ENCODE measurements at places on chromosomes 2 and 18.

DNA sequence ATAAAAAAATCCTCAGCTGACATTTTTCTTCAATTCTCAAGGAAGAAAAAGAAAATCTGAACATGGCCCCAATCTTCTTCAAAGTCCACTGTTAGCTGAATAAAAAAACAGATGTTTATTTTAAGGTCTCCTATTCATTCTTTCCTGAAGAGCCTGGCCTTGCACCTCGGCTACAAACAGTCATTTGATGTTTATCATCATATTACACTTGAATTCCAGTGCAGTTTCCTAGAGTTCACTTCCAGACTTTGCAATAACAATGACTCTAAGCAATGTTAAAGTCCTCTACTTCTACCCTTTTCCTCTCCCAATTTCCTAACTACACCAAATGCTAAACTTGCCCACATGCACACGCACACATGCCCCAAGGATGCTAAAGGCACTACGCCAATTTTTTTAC, 70.1 kb downstream of the NOL10 start:
- no peak for DNase-seq

DNA sequence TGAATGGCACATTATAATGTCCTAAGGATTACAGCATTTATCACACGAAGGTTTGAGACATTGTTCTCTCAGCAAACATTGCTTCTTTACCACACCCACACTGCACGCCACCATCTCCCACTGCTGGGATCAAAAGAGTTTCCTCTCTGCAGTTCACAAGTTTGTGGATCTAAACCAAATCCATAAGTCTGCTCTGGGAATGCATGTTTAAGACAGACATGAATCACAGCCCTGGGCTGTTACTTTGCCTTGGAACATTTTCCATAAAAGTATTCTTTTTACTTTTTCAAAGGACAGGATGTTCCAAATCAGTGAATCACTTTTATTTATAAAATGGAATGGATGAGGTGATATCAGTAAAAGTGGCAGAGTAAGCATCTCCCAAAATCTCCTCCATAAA, 36.1 kb downstream of the STPG4 start:
- no peak for DNase-seq

DNA sequence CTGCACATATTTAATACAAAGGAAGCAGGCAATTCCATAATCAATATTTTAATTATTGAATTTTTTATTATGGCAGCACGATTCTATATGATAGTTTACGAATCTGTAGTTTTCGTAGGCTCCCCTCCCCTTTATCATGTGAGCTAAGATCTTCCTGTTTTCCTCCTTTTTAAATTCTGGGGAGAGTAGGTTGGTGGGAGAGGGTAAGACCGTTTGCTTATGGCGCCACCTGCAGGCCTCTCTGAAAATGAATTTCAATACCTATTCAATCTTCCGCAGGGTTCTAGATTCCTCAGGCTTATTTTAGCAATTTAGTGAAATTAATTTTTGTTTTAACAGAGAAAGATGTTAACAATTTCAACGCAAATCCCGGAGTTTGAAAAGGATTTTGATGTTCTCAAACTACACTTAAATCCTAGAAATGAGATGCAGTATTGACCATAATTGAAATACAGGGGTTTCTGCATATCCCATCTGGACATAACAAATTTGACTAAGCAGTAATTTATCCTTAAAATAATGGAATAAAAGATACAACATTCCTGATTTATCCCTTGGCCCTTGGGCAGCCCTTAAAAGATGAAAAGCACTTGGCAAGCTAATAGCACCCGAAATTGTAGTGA, 12.8 kb upstream of the GBX2 start:
- DNase-seq: peak; percentile 77

GRCh38 chr2:138183705-138184104, 219.4 kb downstream of the HNMT start:
- no peak for DNase-seq

GRCh38 chr2:48227617-48228344, 302.2 kb upstream of the STON1 start:
- no peak for DNase-seq

GRCh38 chr18:36457683-36458082, 160.2 kb downstream of the FHOD3 start:
- no peak for DNase-seq

GRCh38 chr2:74051504-74051903, 66.8 kb downstream of the TET3 start:
- DNase-seq: no peak

- DNase-seq: no peak
Observed at GRCh38 chr2:20472569-20472968, 25.7 kb downstream of the RHOB start.

DNA sequence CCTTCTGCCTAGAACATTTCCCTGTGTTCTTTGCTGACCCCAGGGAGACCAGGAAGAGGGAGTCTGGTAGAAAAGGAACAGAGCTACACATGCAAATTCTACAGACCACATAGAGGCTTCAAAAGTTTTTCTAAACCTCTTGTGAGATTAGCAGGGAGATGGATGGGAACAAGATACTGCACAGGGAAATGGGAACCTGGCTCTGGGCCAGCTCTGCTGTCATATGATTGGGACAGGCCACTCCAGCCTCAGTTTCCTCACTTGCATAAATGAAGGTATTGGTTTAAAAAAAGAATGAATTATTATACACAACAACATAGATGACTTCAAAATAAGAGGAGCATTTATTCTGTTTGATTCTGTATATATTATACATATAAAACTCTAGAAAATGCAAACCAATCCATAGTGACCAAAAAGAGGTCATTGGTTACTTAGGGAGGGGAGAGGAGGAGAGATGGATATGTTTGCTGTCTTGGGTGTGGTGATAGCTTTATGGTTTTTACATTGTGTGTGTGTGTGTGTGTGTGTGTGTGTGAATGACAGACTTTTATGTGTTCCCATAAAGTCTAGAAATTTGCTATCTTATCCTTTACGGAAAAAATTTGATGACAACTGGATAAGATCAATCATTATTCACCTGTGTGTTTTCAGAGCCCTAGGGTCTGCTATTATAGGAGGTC, 115.5 kb downstream of the MGAT5 start:
- DNase-seq: no peak

DNA sequence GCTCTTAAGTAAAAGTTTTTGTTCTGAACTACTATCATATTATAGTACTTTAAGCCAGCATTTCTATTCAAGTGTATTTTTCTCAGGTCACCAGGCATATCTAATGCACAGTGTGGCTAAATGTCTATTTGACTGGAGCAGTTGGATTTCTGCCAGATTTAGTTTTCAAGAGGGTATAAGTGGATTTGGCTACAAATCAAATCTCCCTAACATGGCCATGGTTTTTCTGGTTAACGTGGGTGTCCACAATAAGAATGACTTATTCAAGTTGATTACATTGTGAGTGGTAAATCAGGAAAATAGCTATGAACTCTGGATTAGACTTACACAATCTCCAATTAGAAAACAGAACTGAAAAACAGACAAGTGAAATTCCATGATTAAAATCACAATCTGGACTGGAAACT, 5.7 kb upstream of the CHN1 start:
- no peak for DNase-seq

- no peak for DNase-seq
Observed at GRCh38 chr2:55019526-55020258, 30.6 kb downstream of the RTN4 start.

- no peak for DNase-seq
Observed at GRCh38 chr2:158006961-158007719, 94.5 kb upstream of the UPP2 start.

DNA sequence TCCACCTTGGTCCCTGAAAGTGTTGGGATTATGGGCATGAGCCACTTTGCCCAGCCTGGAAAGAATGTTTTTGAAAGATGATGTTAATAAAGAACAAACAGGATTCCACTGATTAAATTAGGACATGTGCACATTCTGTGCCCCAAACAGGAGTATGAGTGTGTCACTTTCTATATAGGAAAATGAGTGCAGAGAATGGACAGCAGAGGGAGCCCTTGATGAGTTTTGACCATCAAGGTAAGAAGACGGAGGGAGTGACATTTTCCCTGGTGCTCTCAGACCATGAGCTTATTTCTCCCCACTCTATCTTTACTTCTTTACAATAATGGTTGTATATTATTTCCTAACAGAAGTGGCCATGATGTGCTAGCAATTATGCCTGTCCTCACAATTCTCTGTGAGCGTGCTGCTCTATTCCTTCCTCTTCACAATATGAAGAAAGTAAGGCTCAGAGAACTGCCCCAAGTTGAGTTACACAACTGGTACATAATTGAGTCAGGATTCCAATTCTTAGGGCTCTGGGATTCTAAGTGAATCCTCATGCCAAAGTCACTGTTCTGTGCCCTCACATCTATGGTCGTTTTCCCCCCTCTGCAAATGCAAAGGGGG, 20.6 kb downstream of the RPL37A start:
- DNase-seq: peak; percentile 49

DNA sequence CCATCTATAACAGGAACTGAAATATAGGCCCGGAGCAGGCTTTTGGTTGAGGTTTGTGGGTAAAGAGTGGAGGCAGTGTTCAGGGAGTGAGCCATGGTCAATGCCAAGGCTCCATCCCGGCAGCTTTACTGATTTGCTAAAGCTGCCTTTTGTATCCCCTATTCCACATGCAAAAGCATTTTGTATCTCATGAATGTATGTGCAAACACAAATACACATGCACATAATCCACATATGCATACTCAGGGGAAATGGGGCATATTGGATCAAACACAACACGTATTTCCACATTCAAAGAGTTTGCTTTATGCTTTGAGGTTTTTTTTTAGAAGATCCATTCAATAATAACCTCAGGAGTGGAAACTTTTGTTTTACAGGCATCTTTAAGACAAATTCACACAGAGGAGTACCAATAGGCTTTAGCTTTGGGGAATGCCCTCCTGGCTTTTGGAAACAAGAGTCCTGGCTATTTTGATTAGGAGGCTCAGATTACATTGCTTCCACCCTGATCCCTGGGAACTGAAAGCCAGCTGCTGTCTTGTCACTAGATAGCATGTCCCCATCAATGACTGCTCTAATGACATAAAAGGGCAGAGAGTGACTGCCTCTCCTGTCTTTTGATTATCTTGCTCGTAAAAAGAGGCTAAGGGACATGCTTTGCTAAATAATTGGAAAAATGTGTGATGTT, 263.2 kb downstream of the EN1 start:
- no peak for DNase-seq

- no peak for DNase-seq
Observed at GRCh38 chr2:2777213-2777612, 446.1 kb upstream of the MYT1L start.

GRCh38 chr2:18664421-18664820, 75.1 kb upstream of the NT5C1B start:
- DNase-seq: no peak

GRCh38 chr2:8877894-8878293, 40.5 kb upstream of the KIDINS220 start:
- no peak for DNase-seq

- DNase-seq: no peak
Observed at GRCh38 chr18:69974365-69974764, 26.7 kb upstream of the CD226 start.

DNA sequence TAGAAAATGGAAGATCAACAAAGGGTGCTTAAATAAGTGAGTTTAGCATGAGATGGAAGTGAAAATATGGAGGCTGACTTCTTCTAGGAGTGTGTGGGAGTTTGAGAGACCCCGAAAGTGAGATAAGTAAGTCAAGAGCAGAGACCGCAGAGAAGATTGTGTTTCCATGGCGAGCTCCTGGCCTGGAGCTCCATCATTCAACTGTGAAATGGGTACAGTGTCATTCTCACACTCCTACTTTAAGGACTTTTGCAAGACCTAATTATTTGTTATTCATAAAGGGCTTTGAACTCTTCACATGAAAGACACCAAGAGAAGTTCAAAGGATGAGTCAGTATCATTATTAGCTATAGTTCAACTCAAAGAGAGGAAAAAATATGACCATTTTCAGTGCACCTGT, 134.2 kb upstream of the PIK3C3 start:
- DNase-seq: no peak

DNA sequence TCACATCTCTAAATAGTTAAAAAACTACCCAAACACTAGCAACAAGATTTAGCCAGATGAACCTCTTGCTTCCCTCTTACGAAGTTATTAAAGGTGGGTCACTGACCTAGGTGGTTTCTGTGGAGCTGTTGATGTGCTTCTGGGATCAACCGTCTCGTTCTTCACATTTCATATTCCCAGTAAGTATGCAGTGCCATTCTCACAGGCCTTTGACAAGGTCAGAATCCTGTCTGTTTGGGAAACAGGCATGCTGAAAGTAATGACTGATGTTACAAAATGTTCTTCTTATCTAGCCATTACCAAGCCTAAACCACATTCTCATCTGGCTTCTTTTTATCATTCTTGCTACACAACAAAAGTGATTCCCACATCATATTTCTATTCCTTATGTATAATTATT, 70.3 kb downstream of the WDR7 start:
- no peak for DNase-seq

- DNase-seq: no peak
Observed at GRCh38 chr18:79223431-79223830, 154.2 kb downstream of the ATP9B start.

GRCh38 chr18:4207383-4207985, 247.6 kb downstream of the DLGAP1 start:
- no peak for DNase-seq

GRCh38 chr2:224023188-224023587, 15.9 kb downstream of the SERPINE2 start:
- no peak for DNase-seq

DNA sequence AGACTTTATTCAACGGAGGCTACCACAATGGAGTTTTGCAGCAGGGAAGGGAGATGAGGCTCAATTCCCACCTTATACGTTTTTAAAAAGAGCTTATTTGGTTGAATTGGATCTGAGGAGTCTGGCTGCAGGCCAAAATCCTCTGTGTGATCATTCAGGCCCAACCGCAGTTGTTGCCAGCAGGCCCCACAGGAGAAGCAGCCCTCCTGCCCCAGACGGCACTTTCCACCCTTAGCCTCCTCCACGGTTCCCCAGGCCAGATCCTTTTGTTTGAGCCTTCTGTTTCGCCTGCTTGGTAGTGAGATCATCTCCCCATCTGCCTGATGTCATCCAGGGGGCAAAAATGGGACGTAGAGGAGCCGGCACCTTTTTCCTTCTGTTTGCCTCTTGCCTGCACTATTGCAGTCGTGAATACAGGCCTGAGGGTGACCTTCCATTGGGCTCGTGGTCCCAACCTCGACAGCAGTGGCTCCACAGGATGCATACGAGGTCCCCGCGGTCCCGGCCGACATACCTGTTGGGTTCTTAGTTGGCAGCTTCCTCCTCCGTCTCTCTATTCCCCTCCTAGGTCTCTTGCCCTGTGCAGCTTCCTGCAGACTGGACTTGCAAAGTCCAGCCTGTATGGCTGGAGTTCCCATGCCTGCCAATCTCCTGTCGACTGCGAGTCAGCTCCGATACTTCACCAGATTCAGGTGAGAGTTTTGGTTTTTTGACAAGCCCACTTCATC, 9.3 kb upstream of the GPR35 start:
- no peak for DNase-seq
